ENCODE measurements at places on chromosomes 2 and 18.

GRCh38 chr2:62576276-62576939, 70.4 kb upstream of the TMEM17 start:
- no peak for DNase-seq

- no peak for DNase-seq
Observed at GRCh38 chr2:152470861-152471854, 136.2 kb downstream of the FMNL2 start.

GRCh38 chr2:120889936-120890335, 154.3 kb downstream of the GLI2 start:
- no peak for DNase-seq

DNA sequence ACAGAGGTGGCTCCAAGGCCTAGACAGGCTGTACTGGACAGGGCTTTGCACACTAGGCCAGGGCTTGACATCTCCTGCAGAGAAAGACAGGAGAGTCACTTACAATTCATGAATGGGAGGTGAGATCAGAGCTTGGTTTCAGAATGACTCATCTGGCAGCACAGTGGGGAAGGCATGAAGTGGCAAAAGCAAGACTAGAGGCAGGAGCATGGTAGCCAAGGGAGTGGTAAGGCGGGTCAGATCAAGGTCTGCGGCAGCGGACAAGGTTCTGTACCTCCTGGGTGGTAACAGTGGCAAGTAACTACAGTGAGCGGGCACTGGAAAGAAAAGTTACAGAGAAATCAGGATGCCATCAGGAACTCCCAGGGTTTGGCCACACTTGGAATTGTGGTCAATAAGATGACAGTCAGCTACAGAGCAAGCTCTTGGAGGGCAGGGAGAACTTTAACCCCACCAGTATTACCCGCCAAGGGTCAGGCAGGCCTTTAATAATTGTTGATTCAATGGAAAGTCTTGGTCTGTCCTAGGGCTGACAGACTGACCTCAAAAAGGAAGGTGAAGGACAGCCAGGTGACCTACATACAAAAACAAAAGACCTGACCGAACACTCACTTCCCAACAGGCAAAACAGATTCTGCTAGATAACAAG, 5.7 kb downstream of the MCFD2 start:
- DNase-seq, result peak; percentile 66

- no peak for DNase-seq
Observed at GRCh38 chr2:204453730-204454167, 91.5 kb upstream of the PARD3B start.

- DNase-seq, result no peak
Observed at GRCh38 chr18:72360634-72361033, 183.5 kb downstream of the CBLN2 start.

GRCh38 chr2:33358878-33359277, 117.6 kb upstream of the RASGRP3 start:
- no peak for DNase-seq

DNA sequence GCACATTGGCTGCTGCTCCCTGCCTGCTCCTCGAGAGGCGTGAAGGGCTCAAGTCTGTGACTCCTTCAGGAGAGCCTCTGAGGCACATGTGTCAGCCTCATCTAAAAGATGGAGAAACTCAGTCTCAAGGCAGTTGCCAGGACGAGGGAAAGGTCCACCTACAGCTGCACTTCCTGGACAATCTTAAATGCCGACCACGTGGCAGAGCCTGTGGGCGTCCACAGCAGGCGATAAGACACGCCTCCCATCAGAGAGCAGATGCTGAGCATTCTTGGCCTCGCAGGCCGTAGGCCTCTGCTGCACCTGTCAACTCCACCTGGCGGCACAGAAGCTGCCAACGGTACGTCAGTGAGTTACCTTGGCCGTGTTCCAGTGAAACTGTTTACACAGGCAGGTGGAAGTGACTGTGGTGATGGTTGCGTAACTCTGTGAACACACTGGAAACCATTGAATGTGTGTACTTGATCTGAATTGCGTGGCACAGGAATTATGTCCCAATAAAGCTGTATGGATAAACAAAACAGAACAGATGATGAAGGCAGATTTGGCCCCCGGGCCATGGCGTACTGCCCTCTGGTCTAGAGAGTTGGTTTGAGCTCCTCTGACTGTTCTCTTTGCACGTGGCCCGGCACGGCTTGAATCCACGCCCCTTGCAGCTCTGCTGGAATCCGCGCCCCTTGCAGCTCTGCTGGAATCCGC, 114.5 kb downstream of the RNF144A start:
- no peak for DNase-seq

DNA sequence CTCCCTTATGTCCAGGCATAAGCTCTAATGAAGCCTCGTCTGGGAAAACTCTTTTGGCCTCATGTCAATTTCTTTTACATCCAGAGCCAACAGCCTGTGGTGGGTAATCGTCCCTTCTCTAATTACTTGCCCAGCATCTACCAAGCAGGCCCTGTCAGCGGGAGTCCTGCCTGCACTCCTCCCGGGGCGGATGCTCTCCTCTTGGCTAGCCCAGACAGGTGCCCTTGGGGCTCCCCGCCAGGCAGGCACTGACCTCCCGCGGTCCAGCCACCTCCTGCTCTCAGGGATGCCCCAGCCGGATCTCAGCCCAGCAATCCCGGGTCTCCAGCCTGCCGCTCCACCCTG, 74.2 kb downstream of the NCAPH start:
- no peak for DNase-seq

DNA sequence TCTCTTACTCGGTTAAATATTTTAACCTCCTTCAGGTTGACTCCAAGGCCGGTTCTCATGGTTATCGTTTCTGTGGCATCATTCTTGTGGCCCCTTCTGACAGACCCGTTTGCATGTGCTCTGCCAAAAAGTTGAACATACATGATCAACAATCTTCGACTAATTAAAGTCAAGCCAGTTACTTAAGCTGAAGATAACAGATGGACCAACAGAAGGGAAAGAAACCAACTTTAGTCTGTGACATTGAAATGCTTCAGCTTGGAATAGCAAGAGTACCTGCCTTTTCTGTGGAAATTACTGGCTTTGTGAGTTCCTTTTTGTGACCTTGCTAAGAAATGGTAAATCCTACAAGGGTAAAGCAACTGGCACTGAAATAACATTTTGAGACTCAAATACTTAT, 1429.1 kb downstream of the LRP1B start:
- DNase-seq, result no peak

- DNase-seq, result peak; percentile 58
Observed at GRCh38 chr2:231680992-231681852, 27.1 kb upstream of the PTMA start.

DNA sequence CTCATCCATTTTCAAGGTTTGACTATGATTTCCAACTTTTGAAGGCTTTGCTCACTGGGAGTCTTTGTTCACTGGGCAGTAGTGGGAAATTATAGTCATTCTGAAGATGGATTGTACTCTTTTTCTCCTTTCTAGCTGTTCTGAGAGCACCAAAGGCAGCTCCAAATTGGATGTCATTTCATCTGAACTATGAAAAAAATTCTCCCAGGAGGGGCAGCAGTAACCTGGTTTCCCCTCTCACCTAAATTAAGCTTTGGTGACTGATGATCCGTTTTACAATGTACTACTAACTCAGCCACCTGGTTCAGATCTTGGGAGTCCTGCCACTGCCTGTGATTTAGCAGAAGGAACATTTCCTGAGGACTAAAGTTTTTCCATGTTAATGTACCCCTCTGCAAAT, 17.6 kb downstream of the ARHGEF33 start:
- no peak for DNase-seq

DNA sequence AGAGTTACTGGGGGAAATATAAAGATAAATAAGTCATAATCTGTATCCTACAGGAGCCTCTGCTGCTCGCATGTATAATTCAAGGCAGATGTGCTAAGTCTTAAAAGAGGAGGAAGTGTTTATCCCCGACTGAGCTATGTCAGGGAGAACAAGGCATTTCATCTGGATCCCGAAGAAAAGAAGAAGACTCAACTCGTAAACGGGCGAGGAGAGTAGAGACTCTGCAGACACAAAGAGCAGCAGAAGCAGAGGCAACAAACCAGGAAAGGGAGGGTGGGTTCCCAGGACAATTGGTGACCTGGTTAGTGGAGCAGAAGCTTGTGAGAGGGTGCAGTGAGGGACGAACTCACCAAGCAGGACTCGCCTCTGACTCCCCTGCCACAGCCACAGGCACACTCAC, 368.6 kb downstream of the EIPR1 start:
- DNase-seq, result no peak

DNA sequence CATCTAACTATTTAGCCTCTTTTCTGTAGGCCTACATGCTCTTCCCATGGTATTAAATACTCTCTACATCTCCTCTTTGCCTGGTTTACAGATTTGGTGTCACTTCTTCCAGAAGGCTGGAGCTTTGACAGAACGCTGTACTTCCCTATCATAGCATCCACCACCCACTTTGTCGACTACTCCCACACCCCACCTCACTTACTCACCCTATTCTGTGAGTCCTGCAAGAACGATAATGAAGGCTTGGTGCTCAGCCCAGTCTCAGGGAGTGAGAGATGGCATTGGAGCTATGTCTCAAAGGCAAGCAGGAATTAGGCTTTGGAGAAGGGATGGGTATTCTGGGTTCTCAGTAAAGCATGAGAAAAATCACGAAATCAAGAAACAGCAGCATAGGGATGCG, 20.3 kb upstream of the KDM3A start:
- DNase-seq, result no peak

GRCh38 chr2:42909966-42910365, 117.6 kb upstream of the HAAO start:
- no peak for DNase-seq

DNA sequence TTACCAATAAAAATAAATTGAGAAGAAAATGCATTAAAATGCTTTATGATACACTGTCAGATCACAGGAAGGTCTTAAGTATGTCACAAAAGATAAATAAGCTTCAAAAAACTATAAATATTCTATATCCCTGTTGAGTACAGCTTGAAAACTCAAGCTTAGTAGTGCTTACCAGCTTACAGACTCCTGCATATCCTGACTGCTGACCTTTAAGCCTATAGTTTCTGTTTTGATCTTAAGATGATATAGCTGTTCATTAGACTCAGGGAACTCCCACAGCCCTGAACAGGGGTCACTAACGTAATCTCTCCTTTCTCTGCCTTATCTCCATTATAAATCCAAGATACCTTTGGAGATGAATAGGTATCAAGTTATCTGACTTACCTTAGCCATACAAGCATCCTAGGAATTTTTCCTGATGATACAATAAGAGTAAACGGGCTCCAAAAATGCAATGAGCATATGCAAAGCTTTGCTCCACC, 93.7 kb upstream of the RBBP8 start:
- DNase-seq, result no peak

DNA sequence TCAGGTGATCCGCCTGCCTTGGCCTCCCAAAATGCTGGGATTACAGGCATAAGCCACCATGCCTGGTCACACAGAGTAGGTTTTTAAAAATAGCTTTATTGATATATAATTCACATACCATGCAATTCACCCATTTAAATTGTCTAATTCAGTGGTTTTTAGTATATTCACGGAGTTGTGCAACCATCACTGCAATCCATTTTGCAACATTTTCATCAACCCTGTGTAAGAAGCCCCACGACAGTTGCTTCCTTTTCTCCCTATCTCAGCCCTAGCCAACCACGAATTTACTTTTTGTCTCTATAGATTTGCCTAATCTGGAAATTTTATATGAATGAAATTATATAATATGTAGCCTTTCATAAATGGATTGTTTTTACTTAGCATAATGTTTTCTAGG, 266.4 kb downstream of the NAPG start:
- no peak for DNase-seq

GRCh38 chr18:61699397-61700110, 193.3 kb downstream of the RNF152 start:
- no peak for DNase-seq

DNA sequence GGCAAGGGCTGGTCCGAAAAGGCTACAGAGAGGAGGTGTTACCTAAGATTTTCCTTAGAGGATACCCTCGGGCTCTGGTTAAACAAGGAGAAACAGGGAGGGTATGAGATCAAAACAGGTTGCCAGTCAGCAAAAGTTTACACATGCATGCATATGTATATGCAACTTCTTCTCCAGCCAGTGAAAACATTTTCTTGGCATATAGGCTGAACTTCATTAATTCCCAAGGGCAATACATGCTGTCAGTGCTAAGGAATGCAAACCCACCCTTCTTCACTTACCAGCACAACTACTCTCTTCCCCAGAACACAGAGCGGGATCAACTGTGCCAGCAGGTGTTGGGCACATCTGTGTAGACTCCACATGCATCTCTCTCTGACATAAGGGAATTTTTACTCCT, 176.0 kb downstream of the GFPT1 start:
- no peak for DNase-seq

DNA sequence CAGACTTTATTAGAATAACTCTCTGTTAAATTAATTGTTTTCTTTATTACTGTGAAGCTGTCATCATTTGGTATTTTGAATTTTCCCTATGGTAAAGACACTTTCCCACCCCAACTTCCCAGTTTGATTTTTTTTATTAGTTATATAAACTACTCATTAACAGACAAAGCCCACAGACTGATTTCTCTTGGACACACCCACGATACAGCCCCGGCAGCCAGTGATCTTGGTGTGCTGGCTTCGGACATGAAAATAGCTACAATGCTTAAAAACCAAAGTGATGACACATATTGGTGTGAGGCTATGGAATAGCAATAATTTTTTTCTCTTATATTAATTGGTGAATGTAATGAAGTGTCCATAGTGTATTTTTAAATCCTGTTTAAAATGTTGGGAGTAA, 225.4 kb upstream of the SIX3 start:
- no peak for DNase-seq

DNA sequence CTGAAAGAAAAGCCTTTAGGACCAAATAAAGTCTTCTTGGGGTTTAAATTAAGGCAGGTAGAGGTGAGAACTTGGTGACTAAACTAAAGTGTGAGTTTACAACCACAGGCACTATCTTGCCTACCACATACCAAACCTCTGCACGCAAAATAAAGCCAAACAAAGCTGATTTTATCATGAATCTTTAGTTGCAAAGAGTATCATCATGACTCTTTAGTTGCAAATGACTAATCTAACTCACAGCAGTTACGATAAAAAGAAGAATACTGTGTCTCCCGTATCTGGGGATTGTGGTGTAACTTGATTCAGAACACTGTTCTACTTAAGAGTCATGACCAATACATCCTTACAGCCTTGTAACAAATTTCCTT, 11.2 kb downstream of the CFAP210 start:
- DNase-seq, result no peak

DNA sequence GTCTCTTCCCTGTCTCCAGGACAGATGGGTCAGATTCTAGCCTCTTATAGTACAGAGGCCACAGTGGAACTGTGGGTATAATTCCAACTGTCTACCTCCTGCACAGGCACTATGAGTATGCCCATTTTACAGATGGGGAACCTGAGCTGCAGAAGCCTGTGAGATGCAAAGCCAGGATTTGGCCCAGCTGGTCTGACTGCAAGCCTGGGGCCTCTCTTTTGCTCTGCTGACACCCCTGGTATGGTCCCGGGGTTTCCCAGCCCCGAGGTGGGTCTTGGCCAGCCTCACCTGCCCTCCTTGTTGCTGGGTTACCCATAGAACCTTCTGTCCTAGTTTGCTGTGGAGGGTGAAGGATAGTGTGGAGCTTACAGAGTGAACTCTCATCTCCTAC, 9.8 kb downstream of the HS6ST1 start:
- no peak for DNase-seq

DNA sequence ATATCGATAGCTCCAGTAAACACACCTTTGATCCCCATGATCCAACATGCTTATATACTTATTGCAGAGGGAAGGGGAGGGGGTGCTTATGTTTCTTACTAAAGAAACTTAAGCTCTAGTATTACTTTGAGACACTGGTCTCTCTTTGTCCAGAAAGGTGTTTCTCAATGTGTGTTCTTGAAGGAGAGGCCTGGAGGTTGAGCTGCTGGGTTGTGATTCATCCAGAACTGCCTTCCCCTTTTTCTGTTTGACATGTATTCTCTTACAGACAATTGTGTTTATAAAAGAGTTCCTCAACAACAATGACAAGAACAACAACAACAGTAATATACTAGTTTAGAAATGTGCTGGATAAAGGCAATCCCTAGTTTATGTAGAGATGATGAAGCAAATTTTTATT, 516.0 kb upstream of the FAM98A start:
- no peak for DNase-seq
